ENCODE measurements at places on chromosomes 12 and 14.

- no peak for DNase-seq
These were observed 52.4 kb upstream of the MON2 start for GRCh38 chr12:62414180-62414579.

DNA sequence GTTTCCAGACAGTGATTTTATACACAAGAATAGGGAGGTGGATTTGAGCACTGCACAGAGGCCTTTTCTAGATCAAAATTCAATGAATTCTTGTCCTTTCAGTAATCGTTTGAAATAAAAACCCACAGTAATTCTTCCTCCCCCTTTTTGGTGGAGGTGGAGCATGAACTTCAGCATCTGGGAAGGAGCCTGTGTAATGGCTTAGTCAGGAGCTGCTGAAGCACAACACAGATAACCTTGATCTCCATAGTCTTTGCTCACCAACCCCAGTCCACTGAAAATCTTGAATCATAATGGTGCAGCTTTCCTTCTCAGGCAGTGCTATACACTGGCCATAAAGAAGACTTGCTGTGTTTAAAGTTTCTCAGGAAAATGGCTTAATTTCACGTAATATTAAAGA is 6.4 kb upstream of the TBPL2 start:
- no peak for DNase-seq

DNA sequence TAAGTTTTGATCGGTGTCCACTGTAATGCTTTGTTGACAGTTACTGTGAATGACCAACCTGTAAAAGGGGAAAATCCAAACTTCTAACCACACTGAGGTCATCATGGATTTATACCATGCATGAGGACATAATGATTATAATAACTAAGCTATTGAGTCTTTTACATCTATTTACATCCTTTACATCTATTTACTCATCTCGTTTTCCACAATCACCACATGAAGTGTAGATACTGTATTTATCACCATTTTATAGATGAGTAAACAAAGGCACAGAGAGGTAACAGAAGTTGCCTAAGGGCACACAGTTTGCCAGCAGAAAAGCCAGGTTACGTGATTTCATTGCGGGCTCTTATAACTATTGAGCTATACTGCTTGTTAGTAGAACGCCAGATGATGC is 27.9 kb upstream of the EID3 start:
- DNase-seq, result no peak

DNA sequence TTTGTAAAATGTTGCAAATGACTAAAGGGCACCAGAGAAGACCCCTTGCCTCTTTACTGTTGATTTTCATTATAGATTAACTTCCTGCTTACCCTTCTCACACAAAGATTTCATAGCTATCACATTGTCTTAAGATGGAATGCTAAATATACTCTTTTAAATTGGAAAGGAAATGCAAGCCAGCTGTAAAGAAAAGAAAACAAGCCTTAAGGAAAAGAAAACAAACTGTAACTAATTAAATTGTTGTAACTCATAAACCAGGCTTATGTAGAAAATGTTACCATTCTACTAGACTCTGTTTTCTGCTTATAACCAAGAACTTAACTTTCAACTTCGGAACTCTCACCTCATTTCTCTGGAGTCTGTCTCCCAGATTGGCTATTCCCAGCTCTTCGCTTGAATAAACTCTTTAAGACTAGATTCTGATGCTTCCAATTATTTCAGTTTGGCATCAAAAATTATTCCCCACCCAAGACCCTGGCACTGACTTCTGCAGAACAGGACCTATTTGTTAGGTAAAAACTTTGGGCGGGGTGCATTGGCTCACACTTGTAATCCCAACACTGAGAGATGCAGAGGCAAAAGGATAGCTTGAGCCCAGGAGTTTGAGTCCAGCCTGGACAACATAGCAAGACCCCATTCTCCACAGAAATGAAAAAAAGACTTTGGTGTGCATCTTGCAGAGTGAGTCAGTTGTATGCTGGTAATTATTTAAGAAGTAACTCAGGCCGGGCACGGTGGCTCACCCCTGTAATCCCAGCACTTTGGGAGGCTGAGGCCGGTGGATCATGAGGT is 36.6 kb upstream of the CIT start:
- no peak for DNase-seq

DNA sequence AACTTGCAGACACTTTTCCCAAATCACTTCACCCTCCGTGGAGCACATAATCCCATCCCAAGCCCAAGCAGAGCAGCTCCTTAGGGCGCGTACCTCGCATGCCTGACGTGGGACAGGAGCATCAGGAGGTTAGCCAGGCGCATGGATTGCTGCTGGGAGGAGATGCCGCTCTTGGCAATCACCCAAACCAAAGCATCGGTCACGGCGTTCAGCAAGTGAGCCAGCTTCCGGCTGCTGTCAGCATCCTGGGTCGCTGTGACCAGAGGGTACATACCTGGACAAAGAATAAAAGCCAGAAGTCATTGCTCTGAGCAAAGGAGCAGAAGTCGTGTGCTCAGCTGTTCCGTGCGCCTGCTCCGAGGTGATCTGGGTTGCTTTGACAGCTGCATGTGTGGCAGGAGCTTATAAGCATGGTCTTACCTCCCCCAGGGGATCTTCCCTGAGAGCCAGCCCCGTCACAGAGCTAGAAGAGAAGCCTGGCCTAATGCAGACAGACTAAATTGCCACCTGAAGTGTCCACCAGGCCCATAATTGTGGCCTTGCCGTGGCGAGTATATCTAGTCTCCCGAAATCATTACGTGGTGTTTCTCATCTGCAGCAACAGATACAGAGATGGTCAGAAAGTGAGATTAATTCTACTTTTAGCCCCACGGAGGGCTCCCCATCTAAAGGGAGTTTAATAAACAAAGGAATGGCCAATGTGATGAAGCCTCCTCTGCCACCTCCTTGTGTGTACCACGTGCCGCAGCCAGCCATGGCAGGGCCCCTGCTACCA is 59.1 kb downstream of the ESR2 start:
- DNase-seq, result no peak

DNA sequence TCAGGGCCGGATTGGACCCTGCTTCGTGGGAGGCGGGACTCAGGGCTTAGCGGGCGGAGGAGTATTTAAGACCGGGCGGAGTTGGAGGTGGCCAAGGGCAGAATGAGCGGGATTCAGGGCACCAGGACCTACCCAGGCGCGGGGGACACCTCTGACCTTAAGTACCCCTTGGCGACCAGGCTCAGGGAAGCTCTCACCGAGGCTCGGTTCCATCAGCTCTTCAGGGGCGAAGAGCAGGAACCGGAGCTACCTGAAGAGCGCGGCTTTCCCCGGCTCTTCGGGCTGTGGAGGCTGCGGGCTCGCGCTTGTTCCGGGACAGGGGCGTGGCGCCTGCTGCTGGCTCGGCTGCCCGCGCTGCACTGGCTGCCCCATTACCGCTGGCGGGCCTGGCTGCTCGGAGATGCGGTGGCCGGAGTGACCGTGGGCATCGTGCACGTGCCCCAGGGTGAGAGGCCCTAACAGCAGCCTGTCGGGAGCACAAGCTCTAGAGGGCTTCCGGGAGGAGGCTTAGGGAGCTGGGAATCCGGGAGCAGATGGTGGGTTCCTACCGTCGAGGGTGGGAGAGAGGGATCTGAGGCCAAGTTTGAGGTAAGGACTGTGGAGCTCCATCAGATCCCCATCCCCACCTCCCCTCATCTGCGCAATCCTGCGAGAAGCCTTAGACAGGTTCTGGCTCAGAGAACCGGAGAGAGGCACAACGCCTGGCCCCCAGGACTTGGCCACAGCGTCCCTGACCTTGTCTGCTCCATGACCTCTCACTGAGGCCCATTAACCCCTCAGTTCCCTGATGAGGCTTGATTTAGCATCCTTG is 8.4 kb downstream of the ARHGEF25 start:
- peak; percentile 17 for DNase-seq

DNA sequence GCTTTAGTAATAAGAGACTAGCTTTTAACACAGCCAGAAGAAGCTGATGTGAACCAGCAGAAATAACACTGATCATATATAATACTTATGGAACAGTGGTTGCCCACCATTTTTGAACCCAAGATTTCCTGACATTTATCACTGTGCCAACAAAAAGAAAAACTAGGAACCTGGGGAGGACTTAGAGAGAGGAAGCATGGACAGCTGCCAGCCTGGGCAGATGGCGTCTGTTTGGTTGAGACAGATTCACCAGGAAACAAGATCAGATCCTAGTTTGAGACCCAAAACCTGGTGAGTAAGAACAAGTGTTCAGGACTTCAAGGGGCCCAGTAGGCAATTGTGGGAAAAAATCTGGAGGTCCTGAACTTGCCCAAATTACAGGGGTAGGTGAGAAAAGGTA is 95.3 kb downstream of the BICD1 start:
- no peak for DNase-seq

- DNase-seq, result no peak
These were observed 206.9 kb upstream of the AMIGO2 start for GRCh38 chr12:47286676-47287075.

GRCh38 chr12:125503128-125503527 is 437.9 kb downstream of the AACS start:
- no peak for DNase-seq

GRCh38 chr12:68580911-68581310 is 29.8 kb upstream of the RAP1B start:
- no peak for DNase-seq

GRCh38 chr12:12717586-12718380 is 615 bp downstream of the CDKN1B start:
- DNase-seq, result no peak

- no peak for DNase-seq
These were observed 71.0 kb upstream of the NELL2 start for GRCh38 chr12:44947163-44947562.

DNA sequence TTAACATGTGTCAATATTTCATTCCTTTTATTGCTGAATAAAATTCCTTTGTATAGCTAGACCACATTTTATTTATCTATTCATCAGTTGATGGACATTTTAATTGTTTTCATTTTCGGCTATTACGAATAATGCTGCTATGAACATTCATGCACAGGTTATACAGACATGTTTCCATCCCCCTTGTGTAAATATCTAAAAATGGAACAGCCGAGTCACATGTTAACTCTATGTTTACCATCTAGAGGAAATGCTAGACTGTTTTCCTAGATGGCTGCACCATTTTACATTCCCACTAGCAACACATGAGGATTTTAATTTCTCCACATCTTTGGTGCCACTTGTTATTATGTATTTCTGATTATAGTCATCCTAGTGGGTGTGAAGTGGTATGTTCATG is 49.2 kb downstream of the HECTD4 start:
- no peak for DNase-seq

DNA sequence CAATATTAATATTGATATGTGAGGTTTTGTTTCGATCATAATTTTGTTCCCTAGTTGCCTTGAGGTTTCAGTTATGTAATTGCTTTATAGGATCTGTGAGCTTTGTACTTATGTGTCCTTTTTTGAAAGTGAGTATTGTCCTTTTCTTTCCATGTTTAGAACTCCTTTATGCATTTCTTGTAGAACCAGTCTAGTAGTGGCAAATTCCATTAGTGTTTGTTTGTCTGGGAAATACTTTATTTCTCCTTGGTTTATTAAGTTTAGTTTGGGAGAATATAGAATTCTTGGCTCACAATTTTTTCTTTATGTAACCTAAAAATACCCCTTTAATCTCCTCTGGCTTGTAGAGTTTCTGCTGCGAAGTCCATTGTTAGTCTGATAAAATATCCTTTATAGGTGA is 127.5 kb upstream of the KITLG start:
- DNase-seq, result no peak

DNA sequence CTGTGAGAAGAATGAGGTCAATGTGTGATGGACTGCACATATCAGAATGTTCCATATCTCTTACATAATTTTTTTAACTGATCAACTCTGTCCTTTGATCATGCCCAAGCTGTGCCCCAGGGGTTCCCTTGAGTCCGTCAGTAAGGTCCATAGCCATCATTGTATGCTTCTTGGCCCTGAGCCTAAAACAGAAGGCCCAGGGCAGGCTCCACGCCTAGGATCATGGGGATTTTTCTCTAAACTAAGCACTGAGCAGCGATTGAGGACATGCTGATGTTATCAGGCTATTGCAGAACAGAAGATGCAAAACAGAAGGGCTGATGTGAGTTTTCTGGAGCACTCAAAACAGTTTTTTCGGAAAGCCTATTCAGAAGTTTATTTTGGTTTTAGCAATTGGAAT is 20.9 kb downstream of the RNASE9 start:
- DNase-seq, result no peak

- no peak for DNase-seq
These were observed 396.6 kb downstream of the SNAPC1 start for GRCh38 chr14:62158779-62159178.

GRCh38 chr14:52313903-52314594 is at the start of gene PTGER2:
TSS of gene PTGER2 (plus strand) at chr14:52314312. CDS start at chr14:52314549, 237 bp downstream.
- peak; percentile 95 for DNase-seq

GRCh38 chr12:46585854-46586621 is 213.5 kb upstream of the SLC38A2 start:
- DNase-seq, result no peak

GRCh38 chr14:36474593-36474992 is 45.4 kb downstream of the NKX2-1 start:
- no peak for DNase-seq

GRCh38 chr12:79706156-79706555 is 15.4 kb upstream of the PAWR start:
- no peak for DNase-seq

- peak; percentile 19 for DNase-seq
These were observed 59.7 kb upstream of the NAP1L1 start for GRCh38 chr12:76144245-76144549.

- DNase-seq, result no peak
These were observed 296.5 kb downstream of the GALC start for GRCh38 chr14:87696485-87696884.

DNA sequence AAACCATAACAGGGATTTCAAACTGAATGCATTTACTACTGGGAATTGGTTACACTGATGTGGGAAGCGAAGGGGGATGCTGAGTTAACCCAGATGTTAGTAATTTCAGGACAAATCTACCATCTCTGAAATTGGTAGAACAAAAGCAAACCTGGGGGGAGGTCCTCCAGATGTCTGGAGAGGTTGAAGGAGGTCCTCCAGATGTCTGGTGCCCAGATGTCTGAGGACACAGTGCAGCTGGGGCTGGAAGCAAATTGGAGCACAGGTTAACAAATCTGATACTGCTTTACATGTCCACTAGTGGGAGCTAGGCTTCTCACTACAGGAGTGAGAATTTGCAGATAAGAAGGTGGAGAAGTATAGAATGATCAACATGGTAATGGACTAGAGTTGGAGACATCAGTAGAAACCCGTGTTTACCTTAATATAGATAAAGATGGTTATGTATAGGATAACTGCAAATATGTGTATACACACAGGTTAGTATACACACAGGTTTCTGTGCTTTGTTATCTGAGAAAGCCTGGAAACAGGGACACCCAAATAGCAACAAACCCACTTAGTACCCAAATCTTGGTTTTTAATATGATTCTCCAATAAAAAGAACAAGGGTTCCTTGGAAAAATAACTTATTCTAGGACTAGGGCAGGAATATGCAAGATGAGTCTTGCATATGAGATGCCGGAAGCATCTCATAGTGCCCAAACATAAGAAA is 162.5 kb downstream of the C12orf50 start:
- DNase-seq, result no peak

DNA sequence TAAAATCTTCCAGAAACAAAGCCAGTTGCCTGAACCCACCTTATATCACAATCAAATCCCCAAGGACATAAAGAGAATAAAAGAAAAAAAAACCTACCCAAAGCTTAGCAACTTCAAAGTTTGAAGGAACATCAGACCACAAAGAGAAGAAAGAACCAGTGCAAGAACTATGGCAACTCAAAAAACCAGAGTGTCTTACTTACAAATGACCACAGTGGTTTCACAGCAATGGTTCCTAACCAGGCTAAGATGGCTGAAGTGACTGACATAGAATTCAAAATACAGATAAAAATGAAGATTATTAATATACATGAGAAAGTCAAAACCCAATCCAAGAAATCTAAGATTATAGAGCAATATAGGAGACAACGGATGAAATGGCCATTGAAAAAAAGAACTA is 56.7 kb downstream of the APOBEC1 start:
- DNase-seq, result no peak

Data from T-helper 2 cell treated with Interferon-gamma antibody and Interleukin-4, amounts not matched to agents 5 μg/mL and 100 μg/mL, for 36 hours (primary cell).